Progenitor cell of endocrine pancreas (in vitro differentiated cells): ENCODE measurements at places on chromosomes 2 and 18. TPM values are rescaled to one million over a fixed set of nuclear protein-coding genes. Genes with fewer than 3 reads are reported as not detected.

CNGA3 gene
- total RNA-seq, result 5.3 and 5.5 TPM in 2 replicates

RNU2-63P gene
- total RNA-seq, result 2.8 TPM in 1 of 2 replicates, not detected in the other

XDH gene
- 4.8 and 5.6 TPM in 2 replicates for total RNA-seq

BIRC6 gene
- total RNA-seq, result 98.0 and 98.6 TPM in 2 replicates

SLC35F6 gene
- total RNA-seq, result 19.2 and 19.9 TPM in 2 replicates

MREG gene
- total RNA-seq, result 22.8 and 26.8 TPM in 2 replicates

PRSS56 gene
- not detected in 2 replicates for total RNA-seq

PKDCC gene
- total RNA-seq, result 334 and 335 TPM in 2 replicates

RAB27B gene
- 13.4 and 15.4 TPM in 2 replicates for total RNA-seq

PLEKHH2 gene
- total RNA-seq, result 9.0 and 10.4 TPM in 2 replicates

COL6A3 gene
- total RNA-seq, result 0.82 and 1.0 TPM in 2 replicates
